ENCODE measurements at places on chromosomes 7 and 10.

DNA sequence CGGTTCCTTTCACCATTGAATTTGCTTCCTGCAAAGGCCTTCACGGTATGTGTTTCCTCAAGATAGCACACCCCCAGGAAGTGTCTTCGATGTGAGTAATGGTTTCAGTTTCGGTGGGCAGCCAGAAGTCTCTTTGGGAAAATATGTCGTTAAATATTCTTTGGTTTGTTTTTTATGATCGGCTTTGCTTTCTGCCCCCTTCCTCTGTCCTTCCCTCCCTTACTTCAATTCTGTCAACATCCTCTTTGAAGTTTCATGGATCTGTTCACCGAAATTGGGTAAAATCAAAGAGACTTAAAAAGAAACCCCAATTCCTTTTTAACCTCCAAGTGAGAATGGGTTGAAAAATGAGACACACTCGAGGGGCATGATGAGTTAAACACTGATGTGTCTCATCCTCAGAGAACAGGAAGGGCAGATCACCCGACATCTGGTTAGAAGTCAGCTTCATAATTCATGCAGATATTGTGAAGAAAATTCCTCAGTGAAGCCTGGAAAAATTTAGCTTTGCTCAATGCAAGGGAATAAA, 170.8 kb upstream of the HABP2 start:
- H3K4me3 ChIP-seq: peak overlapping the region; percentile 14
- H3K27ac ChIP-seq: no peak overlapping the region
- no peaks in the 10 kb centered on the region for H3K36me3 ChIP-seq
- peaks cover 62% of the 10 kb centered on the region for H3K27me3 ChIP-seq

DNA sequence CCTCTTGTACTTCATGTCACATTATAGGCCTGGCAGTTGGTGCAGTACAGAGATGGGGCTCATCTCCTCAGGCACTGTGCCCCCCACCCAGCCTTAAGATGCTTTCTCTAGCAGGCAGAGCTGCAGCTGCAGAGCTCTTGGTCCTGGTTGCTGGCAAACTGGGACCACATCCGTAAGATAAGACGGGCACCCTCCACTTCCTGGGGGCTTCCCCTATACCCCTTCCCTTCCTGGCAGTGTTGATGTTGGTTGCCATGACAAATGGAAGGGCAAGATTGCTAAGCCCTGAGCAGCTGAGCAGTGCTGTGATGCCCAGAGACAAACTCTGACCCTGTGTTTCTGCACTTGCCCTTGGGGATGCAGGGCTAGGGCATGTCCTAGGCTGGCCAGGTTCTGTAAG, 103.4 kb upstream of the ANLN start:
- peaks cover 42% of the 10 kb centered on the region for H3K4me1 ChIP-seq
- H3K27me3 ChIP-seq: no peaks in the 10 kb centered on the region
- peak overlapping the region; percentile 68 for H3K27ac ChIP-seq
- DNase-seq: peak; percentile 33
- H3K36me3 ChIP-seq: peaks cover under 1% of the 10 kb centered on the region

GRCh38 chr10:62034096-62034640, 132.7 kb downstream of the ARID5B start:
- H3K36me3 ChIP-seq: peaks cover 24% of the 10 kb centered on the region
- H3K27ac ChIP-seq: no peak overlapping the region
- no peaks in the 10 kb centered on the region for H3K27me3 ChIP-seq
- H3K4me3 ChIP-seq: no peak overlapping the region
- peaks cover 51% of the 10 kb centered on the region for H3K4me1 ChIP-seq

- no peak overlapping the region for H3K27ac ChIP-seq
- H3K36me3 ChIP-seq: no peaks in the 10 kb centered on the region
- no peak overlapping the region for H3K4me3 ChIP-seq
- DNase-seq: no peak
- no peaks in the 10 kb centered on the region for H3K4me1 ChIP-seq
Measured at GRCh38 chr7:39142750-39143149, 165.0 kb downstream of the POU6F2 start.

GRCh38 chr7:130593033-130593432, 75.5 kb downstream of the COPG2 start:
- H3K27me3 ChIP-seq: no peaks in the 10 kb centered on the region
- DNase-seq: no peak
- no peaks in the 10 kb centered on the region for H3K4me1 ChIP-seq
- no peak overlapping the region for H3K27ac ChIP-seq

- H3K4me1 ChIP-seq: peaks cover 5% of the 10 kb centered on the region
- no peak overlapping the region for H3K4me3 ChIP-seq
- no peaks in the 10 kb centered on the region for H3K36me3 ChIP-seq
- H3K27me3 ChIP-seq: peaks cover 2% of the 10 kb centered on the region
- no peak overlapping the region for H3K27ac ChIP-seq
- DNase-seq: no peak
Measured at GRCh38 chr7:121449329-121449728, 53.2 kb upstream of the FAM3C start.

GRCh38 chr7:100048680-100049079, 894 bp upstream of the ZSCAN21 start:
- H3K36me3 ChIP-seq: no peaks in the 10 kb centered on the region
- H3K27me3 ChIP-seq: no peaks in the 10 kb centered on the region
- H3K4me1 ChIP-seq: peaks cover 9% of the 10 kb centered on the region
- peak overlapping the region; percentile 62 for H3K4me3 ChIP-seq

All from activated T-helper 2 cell treated with anti-CD3 and anti-CD28 coated beads, Interferon-gamma antibody, Interleukin-2, Interleukin-4, amounts not matched to agents 10 μg/mL and 5 μg/mL and 100 μg/mL, durations not matched to agents 14 hours and 24 hours and 36 hours (primary cell).